Naive thymus-derived CD4-positive, alpha-beta T cell (primary cell): ENCODE measurements at places on chromosomes 6 and 20. TPM values are rescaled to one million over a fixed set of nuclear protein-coding genes. Genes with fewer than 3 reads are reported as not detected.

GRCh38 chr6:16519265-16520242, 241.7 kb downstream of the ATXN1 start:
- no peak for DNase-seq

- DNase-seq: no peak
Measured at GRCh38 chr20:9442858-9443257, 71.5 kb upstream of the LAMP5 start.

MYCT1 gene
- total RNA-seq: 1.0 TPM

TRIM39 gene
- total RNA-seq: 26.4 TPM

E2F1 gene
- total RNA-seq: 2.4 TPM

THEMIS gene
- total RNA-seq: 60.6 TPM
